ENCODE measurements at places on chromosomes 16 and 17. TPM values are rescaled to one million over a fixed set of nuclear protein-coding genes. Genes with fewer than 3 reads are reported as not detected.

SRCIN1 gene
- not detected for total RNA-seq

DPEP3 gene
- not detected for total RNA-seq

USP43 gene
- total RNA-seq = not detected

NAA60 gene
- 5.6 TPM for total RNA-seq

CACNA1G gene
- under 0.01 TPM for total RNA-seq

FN3K gene
- 0.83 TPM for total RNA-seq

SPNS3 gene
- not detected for total RNA-seq

AOC2 gene
- 0.36 TPM for total RNA-seq

BRIP1 gene
- 19.7 TPM for total RNA-seq

APOH gene
- not detected for total RNA-seq

TMIGD1 gene
- total RNA-seq = not detected

TP53TG3 gene
- not detected for total RNA-seq

DNAH3 gene
- not detected for total RNA-seq

ADAD2 gene
- total RNA-seq = not detected

EVI2A gene
- total RNA-seq = 0.90 TPM

NXPH3 gene
- 0.28 TPM for total RNA-seq

RNF222 gene
- not detected for total RNA-seq

OR4D1 gene
- total RNA-seq = not detected
